ENCODE measurements at places on chromosomes 4 and X. TPM values are rescaled to one million over a fixed set of nuclear protein-coding genes. Genes with fewer than 3 reads are reported as not detected.
A peak's percentile ranks its signal among the peaks of the same experiment; 100 is the strongest.

- no peaks in the 10 kb centered on the region for H3K4me1 ChIP-seq
- DNase-seq = peak; percentile 16
- H3K27ac ChIP-seq = no peak overlapping the region
- H3K36me3 ChIP-seq = no peaks in the 10 kb centered on the region
- H3K27me3 ChIP-seq = no peaks in the 10 kb centered on the region
Measured at GRCh38 chr4:14787894-14788293, 214.4 kb upstream of the CPEB2 start.

GRCh38 chr4:73013310-73013709 is 56.2 kb downstream of the COX18 start:
- H3K36me3 ChIP-seq = no peaks in the 10 kb centered on the region
- H3K27me3 ChIP-seq = no peaks in the 10 kb centered on the region
- no peaks in the 10 kb centered on the region for H3K4me1 ChIP-seq
- no peak for DNase-seq
- H3K27ac ChIP-seq = no peak overlapping the region
- no peak overlapping the region for H3K4me3 ChIP-seq

DNA sequence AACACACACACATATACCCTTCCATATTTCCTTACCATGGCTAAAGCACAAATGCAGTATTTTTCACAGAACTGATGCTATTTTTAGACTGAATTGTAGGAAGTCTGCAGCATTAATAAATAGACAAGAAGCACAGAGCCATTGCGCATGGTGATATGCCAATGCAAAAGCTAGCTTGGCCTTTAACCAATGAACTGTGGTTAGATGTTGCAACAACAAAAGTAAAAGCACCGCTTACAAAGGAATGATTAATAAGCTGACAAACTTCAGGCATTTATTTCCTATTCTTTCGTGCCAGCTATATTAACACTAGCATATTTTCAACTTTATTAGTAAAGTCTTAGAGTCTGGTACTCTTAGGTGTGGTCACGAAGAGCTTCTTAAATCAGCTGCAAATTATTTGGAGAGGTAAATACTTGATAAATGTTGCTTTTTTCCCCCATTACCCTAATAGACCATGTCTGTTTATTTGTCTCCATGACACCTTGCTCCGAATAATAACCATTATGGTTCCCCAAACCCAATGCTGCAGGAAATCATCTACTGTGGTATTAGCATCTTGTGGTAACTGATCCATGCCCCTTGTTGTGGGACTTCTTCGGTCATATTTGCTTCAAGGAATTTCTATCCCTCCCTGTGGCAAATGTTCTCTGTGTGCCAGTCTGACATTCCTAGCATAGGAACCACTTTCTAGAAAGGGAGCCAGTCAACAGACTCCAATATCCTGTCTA is 306.1 kb upstream of the TAPT1 start:
- H3K4me1 ChIP-seq = no peaks in the 10 kb centered on the region
- no peak overlapping the region for H3K4me3 ChIP-seq
- DNase-seq = peak; percentile 10

- H3K4me1 ChIP-seq = peaks cover 5% of the 10 kb centered on the region
- H3K36me3 ChIP-seq = peaks cover 11% of the 10 kb centered on the region
- no peak for DNase-seq
- H3K27me3 ChIP-seq = no peaks in the 10 kb centered on the region
Measured at GRCh38 chr4:48538358-48538757, 48.3 kb downstream of the ZAR1 start.

GRCh38 chrX:7252013-7252610 is 104.2 kb upstream of the PUDP start:
- H3K4me3 ChIP-seq = no peak overlapping the region
- H3K27me3 ChIP-seq = no peaks in the 10 kb centered on the region
- peak; percentile 81 for DNase-seq
- no peaks in the 10 kb centered on the region for H3K36me3 ChIP-seq

DNA sequence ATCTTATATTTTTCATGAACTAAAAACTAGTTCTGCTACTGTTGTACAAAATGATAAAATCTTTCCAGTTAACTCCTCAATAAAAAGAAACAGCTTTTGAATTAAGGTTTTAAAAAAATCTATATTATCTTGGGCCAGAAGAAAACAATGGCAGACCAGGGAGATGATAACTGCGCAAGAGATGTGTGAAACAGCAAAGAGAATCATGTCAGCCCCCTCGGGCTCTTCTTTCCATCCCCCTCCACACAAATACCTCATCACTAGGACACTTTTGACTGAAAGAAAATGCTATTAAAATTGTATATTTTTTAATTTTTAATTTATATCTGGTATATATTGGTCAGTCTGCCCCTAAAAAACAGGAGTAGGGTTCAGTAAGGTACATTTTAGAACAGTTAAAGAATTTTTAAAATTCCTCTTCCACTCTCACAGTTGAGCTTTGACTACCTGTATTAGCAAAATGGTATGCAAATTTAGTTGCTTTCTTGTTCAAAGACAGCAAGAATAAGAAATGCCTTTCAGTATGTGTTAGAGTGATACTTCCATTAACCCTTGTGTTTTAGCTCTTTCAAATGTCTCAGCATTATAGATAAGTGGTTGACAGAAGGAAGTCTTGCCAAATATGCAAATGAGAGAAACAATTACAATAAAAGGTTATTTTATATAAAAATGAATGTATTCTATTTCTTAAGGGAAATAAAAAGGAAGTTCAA is 36.4 kb upstream of the LCORL start:
- H3K27ac ChIP-seq = no peak overlapping the region
- no peaks in the 10 kb centered on the region for H3K27me3 ChIP-seq
- H3K4me1 ChIP-seq = no peaks in the 10 kb centered on the region
- H3K36me3 ChIP-seq = no peaks in the 10 kb centered on the region
- H3K4me3 ChIP-seq = no peak overlapping the region

GRCh38 chr4:110610940-110611831 is 11.7 kb downstream of the PITX2 start:
- DNase-seq = no peak
- H3K27me3 ChIP-seq = no peaks in the 10 kb centered on the region
- no peak overlapping the region for H3K27ac ChIP-seq
- H3K4me3 ChIP-seq = no peak overlapping the region

DNA sequence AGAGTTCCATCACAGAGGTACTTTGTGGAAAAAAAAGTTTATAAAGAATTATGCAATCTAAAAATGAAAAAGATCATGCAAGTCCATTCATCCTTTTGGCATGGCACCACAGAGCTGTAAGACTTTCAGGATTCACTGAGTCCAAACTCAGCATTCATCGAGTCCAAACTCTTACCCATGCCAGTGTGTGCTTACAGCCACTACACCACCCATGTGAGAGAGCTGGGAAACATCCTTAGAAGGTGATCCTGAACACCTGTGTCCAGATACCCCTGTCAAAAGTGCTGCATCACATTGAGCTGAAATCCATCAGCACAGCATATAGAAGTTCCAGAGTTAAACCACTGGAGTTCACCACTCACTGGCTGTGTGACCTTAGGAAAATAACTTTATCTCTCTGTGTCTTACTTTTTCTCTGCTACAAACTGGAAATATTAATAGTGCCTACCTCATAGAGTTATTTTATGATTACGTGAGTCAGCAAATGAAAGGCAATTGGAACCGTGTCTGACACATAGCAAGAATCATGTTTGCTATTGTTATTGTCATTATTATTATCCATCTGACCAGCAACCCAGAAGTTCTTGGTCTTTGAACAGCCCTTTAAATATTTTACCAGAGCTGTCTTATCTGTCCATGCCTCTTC is 115.0 kb upstream of the FTHL17 start:
- H3K4me3 ChIP-seq = no peak overlapping the region
- H3K27ac ChIP-seq = peak overlapping the region; percentile 6
- H3K36me3 ChIP-seq = no peaks in the 10 kb centered on the region
- H3K4me1 ChIP-seq = peaks cover 18% of the 10 kb centered on the region
- no peaks in the 10 kb centered on the region for H3K27me3 ChIP-seq

DNA sequence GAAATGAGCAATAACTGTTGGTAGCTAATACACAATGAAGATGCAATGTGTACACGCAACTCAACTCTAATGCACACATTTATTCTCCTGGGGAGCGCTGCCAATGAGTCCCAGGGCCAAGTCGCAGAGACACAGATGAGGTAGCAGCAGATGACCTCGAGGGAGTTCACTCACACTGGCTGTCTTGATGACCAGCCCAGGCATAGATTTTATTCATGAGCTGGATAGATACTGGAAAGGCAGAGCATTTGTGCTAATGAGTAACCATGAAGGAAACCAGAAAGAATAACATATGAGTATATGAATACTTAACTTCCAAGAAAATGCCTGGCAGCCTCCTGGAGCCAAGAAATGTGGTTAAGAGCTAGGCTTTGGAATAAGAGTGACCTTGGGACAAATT is 42.3 kb downstream of the RASL11B start:
- no peaks in the 10 kb centered on the region for H3K27me3 ChIP-seq
- no peak overlapping the region for H3K27ac ChIP-seq
- H3K36me3 ChIP-seq = no peaks in the 10 kb centered on the region
- DNase-seq = no peak
- H3K4me1 ChIP-seq = no peaks in the 10 kb centered on the region

DNA sequence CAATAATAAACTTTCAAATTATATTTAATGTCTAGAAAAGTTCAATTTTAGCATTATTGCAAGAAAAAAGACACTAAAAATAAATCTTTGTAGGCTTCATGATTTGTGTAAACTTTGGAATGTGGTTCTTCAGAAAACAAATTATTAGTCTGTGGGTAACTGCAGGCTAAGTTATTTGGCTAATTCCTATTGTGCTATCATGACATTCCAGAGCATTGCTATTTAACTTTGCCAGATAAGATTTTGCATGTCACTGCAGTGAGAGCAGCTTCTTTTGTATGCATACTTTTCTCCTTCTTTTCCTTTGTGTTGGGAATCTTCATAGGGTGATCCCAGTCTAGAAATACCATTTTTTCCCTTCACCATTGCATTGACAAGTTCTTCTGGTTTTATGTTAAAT is 130.0 kb downstream of the AWAT2 start:
- H3K36me3 ChIP-seq = no peaks in the 10 kb centered on the region
- H3K4me1 ChIP-seq = no peaks in the 10 kb centered on the region
- no peak overlapping the region for H3K4me3 ChIP-seq
- DNase-seq = no peak
- H3K27ac ChIP-seq = no peak overlapping the region

GRCh38 chr4:175708739-175709138 is 103.3 kb downstream of the GPM6A start:
- H3K27me3 ChIP-seq = no peaks in the 10 kb centered on the region
- DNase-seq = no peak
- no peak overlapping the region for H3K27ac ChIP-seq
- no peak overlapping the region for H3K4me3 ChIP-seq
- no peaks in the 10 kb centered on the region for H3K4me1 ChIP-seq

GRCh38 chrX:39688576-39689375 is 409.0 kb downstream of the BCOR start:
- peaks cover 6% of the 10 kb centered on the region for H3K4me1 ChIP-seq
- no peaks in the 10 kb centered on the region for H3K27me3 ChIP-seq
- H3K4me3 ChIP-seq = no peak overlapping the region
- H3K27ac ChIP-seq = peak overlapping the region; percentile 6
- no peaks in the 10 kb centered on the region for H3K36me3 ChIP-seq

- peak; percentile 15 for DNase-seq
- H3K36me3 ChIP-seq = no peaks in the 10 kb centered on the region
- H3K27ac ChIP-seq = peak overlapping the region; percentile 76
- H3K4me3 ChIP-seq = peak overlapping the region; percentile 86
- H3K27me3 ChIP-seq = no peaks in the 10 kb centered on the region
Measured at GRCh38 chr4:168480931-168481611, 779 bp upstream of the DDX60L start.

GRCh38 chrX:154317391-154317995 is 21.9 kb downstream of the TKTL1 start:
- peak; percentile 31 for DNase-seq
- no peak overlapping the region for H3K4me3 ChIP-seq
- no peaks in the 10 kb centered on the region for H3K4me1 ChIP-seq
- no peaks in the 10 kb centered on the region for H3K36me3 ChIP-seq

DNA sequence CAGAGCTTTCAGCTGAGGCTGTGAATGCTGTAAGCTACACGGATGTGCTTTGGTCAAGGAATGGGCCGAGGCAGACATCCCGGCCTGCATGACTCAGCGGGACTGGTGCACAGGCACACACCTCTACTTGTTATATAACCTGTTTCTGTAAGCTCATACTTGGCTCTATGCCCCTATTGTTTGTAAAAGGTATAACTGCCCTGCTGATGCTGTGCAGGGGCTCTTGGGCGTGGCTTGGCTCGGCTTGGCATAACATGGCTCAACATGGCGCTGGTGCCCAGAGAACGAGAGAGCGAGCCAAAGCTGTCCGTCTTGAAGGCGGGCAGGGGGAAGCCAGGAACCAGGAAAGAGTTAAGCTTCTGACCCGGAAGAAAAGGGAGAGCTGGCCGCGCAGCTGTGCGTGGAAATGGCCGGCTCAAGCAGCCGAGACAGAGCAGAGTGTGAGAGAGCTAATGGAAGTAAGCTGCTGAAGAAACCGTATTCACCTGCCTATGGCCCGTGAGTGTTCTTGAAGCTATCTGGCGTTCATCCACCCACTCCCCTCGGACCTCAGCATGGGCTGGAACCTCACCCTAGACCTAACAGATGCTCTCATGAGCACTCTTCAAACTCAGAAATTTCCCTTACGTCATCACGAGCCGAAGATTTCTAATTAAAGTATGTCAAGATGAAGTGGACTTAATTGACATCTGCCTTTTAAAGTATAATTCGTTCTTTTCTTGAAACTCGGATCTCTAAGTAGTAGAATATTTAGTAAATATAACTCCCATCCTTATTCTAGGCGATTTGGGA is 286.3 kb upstream of the AGA start:
- H3K27me3 ChIP-seq = no peaks in the 10 kb centered on the region
- H3K4me3 ChIP-seq = no peak overlapping the region
- no peaks in the 10 kb centered on the region for H3K36me3 ChIP-seq
- peak; percentile 7 for DNase-seq
- H3K4me1 ChIP-seq = no peaks in the 10 kb centered on the region
- H3K27ac ChIP-seq = no peak overlapping the region

GRCh38 chrX:103428525-103428924 is 52.2 kb downstream of the BEX3 start:
- DNase-seq = no peak
- H3K27me3 ChIP-seq = no peaks in the 10 kb centered on the region
- no peaks in the 10 kb centered on the region for H3K36me3 ChIP-seq
- no peaks in the 10 kb centered on the region for H3K4me1 ChIP-seq

DNA sequence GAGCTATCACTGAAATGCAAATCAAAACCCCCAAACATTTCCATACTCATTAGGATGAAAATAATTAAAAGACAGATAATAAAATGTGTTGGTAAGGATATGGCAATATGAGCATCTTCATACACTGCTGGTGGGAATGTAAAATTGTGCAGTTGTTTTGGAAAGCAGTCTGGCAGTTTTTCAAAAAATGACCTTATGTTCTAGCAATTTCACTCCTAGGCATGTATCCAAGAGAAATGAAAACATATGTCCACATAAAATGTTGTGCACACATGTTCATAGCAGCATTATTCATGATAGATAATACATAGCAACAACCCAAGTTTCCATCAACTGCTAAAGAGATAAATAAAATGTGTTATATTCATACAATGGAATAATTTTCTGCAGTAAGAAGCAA is 14.8 kb upstream of the GPRASP2 start:
- DNase-seq = no peak
- no peak overlapping the region for H3K27ac ChIP-seq
- H3K36me3 ChIP-seq = no peaks in the 10 kb centered on the region

The FAM241A gene
- total RNA-seq = 2.6 TPM

The MAGEA2B gene
- not detected for total RNA-seq

The DDX60 gene
- total RNA-seq = 4.7 TPM

The ARHGAP36 gene
- not detected for total RNA-seq

The RASSF6 gene
- total RNA-seq = 10.1 TPM

The FHIP1A gene
- total RNA-seq = 20.8 TPM

The ZCCHC12 gene
- total RNA-seq = 0.52 TPM

The CLDN34 gene
- total RNA-seq = not detected

The USP17L10 gene
- not detected for total RNA-seq

The GPR119 gene
- total RNA-seq = 1.8 TPM

The GNRHR gene
- total RNA-seq = not detected

The SH3D19 gene
- total RNA-seq = 42.8 TPM

The MAGEC2 gene
- total RNA-seq = not detected
